ENCODE measurements at places on chromosomes 3 and 15.

DNA sequence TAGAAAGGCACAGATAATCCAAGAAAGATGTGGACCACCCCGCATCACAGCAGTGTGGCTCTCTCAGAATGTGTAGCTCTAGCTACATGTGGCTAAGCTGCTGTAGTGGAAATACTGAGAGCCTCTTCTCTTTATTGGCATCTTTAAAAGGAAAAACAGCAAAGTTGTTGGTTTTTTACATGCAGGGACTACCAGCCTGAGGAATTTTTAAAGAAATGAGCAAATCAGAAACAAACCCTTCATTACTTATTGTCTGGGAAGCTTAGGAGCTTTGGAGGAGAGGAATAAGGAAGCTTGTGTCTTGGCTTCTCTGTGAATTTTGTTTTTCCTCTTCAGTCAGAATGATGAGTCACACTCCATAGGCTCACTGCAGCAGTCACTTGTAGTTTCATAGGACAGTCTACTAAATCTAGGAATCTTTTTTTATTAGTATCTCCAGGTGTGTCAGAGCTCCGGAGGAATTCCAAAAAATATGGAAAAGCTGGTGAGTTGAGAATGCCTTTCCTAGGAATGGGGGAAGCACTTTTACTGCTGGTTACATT, 27.5 kb downstream of the POLG start:
- DNase-seq = no peak

DNA sequence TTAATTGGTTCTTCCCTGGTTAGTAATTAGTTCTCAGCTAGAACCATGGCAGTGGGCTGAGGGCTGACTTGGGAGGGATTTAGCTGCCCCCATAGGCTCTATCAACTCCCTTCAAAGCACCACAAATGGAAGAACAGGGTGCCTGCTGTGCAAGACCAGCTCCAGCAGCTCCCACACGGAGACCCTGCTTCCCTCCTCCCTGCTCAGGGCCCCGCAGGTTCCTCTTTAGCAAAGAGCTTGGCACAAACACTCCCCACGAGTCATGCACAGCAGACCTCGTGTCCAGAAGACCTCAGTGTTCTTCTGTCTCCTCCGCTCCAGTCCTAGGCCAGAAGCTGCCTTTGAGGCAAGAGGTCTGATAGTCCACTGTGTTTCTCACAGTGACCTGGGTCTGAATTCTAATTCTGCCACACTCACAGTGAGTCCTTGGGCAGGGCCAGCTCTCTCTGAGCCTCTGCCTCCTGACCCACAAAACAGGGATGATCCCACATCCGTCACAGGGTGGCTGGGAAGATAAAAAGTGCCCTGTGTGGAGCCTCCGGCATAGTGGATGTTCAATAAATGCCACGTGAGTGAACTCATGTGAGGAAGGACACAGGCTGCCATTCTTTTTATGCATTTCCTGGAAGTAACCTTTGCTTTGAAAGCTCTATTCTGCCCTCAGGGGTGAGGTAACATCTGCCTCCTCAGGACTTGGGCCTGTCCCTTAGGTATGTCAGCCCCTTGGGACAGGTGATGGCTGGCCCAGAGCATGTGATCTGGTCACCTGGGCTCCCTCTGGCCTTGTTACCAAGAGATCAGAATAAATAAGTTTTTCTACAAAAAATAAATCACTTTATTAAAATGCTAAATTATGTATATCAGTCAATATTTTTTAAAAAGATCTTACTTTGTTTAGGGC, 7.6 kb downstream of the RAB6B start:
- DNase-seq = no peak

GRCh38 chr15:88243895-88244787, 12.4 kb downstream of the NTRK3 start:
- no peak for DNase-seq

DNA sequence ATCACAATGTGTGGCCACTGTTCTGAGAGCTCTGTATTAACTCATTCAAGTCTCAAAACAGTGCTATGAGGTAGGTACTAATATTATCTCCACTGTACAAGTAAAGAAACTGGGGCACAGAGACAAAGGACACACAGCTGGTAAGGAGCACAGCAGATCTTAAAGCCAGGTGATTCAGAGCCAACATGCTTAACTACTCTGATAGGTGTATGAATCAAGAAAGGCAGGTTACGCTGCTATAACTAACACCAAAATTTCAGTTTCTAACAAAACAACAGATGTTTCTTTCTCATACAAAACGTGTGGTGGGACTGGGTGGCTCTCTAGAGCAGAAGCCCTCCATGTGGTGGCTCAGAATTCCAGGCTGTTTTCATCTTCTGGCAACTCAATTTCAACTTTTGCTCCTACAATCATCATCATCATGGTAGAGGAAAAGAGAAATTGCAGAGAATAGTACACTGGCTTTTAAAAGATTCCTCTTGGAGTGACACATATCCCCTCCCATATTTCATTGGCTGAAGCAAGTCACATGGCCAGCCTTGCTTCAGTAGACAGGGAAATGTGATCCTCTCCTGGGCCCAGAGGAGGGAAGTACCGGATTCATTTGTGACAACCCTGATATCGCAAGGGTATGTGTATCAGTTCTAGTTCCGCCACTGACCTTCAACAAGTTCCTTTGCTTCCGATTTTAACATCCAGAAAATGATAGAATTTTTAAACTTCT, 126.2 kb upstream of the PTX3 start:
- no peak for DNase-seq

DNA sequence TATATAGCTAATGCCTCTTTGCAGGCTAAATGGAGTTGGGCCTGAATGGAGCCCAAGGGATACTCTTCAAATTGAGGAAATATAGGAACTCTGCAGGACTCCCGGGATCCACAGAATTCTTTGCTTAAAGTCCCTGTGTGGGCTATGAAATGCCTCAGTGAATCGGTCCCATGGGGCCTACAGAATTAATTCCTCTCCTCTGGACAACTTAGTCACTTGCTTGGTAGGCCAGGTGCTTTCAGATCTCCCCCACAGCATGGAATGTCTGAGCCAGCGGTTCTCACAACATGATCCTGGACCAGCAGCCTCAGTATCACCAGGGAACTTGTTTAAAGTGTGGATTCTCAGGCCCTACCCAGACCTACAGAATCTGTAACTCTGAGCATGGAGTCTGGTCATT, 15.1 kb upstream of the PRICKLE2 start:
- DNase-seq = no peak
